ENCODE measurements at places on chromosomes 2 and 18.

DNA sequence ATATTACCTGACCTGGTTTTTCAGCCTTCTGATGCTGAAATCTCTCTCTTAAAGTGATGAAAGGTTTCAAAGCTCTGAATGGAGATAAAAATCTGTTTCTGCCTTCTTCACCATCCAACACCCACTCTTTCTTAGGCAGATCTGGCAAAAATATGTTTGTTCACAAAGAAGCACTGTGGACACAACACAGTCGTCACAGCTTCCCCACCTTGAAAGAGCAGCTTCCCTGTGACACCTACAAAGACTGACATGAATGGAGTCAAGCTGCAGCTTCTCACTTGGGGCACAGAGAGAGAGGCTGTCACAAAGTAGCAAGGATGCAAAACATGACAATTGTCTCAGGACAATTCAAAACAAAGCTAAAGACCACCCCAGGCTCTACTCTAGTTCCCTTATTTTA lies 86.5 kb downstream of the ICOS start:
- DNase-seq: no peak

DNA sequence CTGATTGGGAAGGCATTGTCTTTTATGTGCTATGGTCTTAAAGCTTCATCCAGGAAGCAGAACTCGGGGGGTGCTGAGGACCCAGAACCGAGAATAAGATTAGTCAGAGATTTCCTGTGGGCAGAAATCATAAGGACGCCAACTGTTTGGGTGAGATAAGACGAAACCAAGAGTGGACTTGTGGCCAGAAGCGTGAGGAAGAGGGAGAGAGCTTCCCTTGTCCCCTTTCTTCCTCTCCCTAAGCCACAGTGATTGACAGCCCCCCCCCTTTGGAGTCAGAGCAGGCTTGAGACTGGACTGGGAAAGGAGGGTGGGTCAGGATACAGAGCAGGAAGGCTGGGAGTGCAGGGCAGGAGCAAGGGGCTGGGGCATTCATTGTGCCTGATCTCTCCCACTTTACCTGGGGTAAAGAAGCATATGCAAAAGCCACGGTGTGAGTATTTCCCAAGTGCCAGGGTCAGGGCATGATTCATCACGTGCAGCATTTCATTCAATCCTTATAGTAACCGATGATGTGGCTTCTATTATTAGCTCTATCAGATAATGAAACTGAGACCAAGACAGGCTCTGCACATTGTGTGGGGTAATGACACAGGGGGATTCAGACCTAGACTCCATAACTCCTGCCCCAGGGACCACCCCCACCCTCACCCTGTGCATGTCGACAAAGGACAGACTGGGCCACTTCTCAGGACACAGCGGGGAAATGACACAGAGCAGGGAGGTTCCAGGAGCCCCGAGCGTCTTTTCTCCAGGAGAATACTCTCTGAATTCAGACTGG lies 3.0 kb upstream of the IL1RN start:
- DNase-seq: no peak

- peak; percentile 99 for DNase-seq
These were observed at the start of gene NOL4 for GRCh38 chr18:34224423-34225217. NOL4 (minus strand) TSS chr18:34224913; CDS start chr18:34223253, 1,660 bp downstream.

GRCh38 chr2:216242365-216242764 lies 129.9 kb downstream of the MARCHF4 start:
- peak; percentile 52 for DNase-seq

DNA sequence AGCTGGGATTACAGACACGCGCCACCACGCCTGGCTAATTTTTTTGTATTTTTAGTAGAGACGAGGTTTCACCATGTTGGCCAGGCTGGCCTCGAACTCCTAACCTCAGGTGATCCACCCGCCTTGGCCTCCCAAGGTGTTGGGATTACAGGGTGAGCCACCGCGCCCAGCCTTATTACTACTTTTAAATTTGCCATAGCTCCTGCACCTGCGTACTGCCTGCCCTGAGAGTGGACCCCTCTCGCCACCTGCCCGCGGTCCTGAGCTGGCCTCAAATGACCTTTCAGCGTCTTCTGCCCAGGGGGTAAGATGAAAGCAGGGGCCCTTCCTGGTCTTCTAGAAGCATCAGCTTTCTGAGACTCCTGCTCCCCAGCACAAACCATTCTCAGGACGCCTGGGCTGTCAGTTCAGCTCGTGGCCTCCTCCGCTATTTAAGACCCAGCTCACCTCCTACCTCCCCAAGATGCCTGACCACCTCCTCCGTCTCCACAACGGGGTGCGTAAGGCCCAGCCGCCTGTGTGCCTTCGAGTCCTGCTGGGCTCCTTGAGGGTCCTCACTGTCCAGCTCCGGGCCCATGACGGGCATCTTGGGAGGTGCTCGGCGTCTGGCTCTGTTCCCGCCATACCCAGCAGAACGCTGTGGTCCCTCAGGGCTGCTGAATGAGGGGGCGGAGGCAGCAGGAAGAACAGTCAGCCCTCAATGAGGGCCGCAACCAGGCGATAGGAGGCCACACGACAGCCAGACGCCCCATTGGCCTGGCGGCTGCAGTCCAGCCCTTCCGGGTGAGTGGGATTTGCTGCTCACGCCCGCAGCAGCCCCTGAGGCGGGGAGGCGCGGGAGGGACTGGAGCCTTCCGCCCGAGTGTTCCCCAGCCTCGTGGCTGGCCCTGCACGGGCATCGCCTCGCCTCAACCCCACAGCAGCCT lies 266.6 kb downstream of the TFCP2L1 start:
- peak; percentile 66 for DNase-seq

GRCh38 chr2:60676706-60677330 lies 79.2 kb upstream of the PAPOLG start:
- no peak for DNase-seq

DNA sequence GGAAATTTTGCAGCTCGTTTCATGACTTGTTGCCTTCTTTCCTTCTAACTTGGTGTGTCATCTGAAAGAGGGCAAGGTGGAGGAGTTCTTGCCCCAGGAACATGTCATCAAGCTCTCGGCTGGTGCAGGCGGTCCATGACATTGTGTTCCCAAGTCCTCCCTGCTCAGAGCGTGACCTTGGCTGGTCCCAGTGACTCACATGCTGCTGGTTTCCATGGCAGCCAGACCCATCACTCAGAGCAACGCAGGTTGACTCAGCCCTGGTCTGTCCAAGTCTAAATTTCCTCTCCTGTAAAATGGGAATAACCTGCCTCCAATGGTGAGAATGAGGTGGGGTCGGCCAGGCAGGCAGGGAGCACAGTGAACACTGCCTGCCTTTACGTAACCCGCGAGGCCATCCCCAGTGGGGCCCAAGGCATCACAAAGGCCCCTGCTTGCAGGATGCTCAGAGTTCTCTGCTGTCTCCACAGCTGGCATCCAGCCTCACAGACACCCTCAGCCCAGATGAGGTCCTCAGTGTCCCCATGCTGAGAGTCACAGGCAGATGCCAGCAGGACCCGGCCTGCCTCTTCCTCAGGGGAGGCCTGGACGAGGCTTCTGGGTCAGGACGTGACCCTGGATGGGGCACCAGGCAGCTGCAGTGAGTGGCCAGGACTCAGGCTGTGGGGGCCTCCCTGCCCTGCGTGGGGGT lies 143.7 kb downstream of the TPO start:
- no peak for DNase-seq

GRCh38 chr18:44896846-44897245 lies 216.2 kb downstream of the SETBP1 start:
- DNase-seq: no peak

DNA sequence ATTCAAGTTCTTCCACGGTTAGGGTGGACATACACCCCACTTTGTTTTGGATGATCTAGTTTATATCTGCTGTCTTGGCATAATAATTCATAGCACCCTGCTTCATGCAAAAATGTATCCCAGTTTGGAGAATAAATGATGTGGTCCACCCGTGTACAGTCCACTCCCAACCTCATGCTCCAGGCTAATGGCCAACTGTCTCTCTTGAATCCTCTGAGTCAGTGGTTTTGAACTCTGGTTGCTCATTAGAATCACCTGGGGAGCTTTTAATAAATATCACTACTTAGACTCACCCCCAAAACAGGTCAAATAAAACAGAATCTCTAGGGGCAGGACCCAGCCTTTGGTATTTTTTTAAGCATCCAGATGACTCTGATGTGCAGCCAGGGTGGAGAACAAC lies 78.5 kb downstream of the SDC1 start:
- DNase-seq: no peak

DNA sequence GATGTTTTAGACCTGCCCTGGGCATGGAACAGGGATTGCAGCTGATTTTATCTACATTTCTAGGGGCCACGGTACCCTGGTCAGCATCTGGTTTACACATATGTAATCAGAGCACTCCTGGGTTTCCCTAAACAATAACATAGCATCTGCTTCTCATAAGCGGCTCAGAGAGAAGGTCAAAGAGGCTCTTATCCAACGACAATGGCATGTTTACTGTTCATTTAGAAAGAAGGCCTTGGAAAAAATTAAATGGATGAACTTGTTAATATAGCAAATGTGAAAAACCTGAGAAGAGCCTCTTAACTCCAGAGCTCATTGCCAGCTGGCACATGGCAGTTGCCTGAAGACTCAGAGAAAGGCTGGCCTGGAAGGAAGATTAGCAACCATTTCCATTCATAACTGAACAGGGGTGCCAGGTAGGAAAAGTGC lies 202.8 kb upstream of the THUMPD2 start:
- DNase-seq: no peak

DNA sequence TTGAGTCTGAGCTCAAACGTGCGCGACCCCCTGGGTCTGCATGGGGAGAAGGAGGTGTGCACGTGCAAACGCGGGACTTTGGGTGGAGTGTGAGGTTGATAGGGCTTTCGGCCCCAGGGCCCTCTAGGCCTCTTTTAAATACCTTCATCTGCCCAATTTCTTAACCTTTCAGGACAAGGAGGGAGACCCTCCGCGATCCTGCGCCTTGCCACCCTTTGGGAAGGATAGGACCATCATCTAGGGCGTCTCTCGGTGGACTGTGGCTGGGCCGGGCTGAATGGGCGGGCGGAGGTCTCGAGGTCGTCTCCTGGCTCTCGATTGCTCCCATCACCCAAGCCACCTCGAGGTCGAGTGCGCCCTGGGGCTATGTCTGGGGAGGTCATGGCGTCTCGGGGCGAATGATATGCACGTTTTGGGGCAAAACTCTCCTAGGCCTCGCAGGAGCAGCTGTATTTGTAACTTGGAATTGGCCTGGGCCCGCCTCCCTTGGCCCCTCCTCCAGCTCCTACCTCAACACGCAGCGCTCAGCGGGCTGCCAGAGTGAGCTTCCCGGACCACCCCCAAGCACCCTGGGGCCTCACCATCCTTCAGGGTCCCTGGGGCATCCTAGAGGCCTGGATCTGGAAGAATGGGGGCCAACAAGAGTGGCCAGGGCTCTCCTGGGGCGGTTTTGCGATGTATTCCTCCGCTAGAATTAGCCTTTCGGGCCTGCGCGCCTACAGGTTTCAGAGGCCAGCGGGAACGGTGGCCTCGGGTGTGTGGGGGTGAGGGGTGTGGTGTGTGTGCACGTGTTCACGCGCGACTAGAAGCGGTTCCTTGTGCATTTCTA lies 8.7 kb upstream of the SIX3 start:
- DNase-seq: peak; percentile 58

DNA sequence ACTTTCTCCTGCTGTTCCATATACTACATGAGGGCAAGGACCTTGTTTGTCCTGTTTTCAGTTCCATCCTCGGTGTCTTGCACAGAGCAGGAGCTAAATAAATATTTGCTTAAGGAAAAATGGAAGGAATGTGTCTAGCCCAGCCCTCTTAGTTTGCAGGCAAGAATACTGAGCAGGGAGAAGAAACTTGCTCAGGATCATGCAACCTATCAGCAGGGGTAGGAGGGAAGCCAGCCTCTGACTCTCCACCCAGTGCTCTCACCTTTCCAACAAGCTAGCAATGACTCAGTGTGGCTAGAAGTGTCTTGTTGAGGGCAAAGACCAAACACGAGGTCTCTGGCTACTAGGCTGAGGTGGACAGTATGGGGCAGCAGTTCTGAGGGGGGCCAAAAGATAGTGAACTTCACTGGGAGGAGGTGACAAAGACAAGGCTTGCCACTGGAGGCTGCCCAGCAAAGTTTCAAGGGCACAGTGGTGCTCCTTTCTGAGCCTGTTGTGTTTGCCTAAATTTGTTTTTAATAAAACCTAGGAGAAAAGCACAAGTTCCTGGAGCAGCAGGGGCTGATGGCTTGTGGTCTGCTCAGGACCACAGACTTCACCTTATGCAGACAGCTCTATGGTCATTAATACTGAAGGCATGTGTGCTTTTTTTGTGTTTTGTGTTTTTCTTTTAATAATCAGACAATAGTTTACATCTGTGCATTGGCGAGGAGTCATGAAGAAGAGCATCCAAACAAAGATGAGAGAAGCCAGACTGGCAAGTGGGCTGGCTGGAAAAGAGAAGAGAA lies 49.1 kb upstream of the CTAGE1 start:
- no peak for DNase-seq

GRCh38 chr2:46534589-46534988 lies 55.2 kb downstream of the TMEM247 start:
- DNase-seq: no peak

DNA sequence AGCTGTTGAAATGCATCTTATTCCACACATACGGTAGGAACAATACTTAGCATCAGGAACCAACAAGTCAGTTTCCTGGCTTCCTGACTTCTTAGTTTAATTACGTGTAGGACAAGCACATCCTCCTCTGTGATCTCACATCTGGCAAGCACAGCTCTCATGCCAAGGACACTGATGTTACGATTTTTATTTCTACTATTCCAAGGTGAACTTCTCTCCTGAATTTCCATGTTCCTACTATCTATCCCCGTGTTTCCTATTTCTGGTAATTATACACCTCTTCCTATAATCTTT lies 374.0 kb downstream of the NCKAP5 start:
- DNase-seq: no peak

DNA sequence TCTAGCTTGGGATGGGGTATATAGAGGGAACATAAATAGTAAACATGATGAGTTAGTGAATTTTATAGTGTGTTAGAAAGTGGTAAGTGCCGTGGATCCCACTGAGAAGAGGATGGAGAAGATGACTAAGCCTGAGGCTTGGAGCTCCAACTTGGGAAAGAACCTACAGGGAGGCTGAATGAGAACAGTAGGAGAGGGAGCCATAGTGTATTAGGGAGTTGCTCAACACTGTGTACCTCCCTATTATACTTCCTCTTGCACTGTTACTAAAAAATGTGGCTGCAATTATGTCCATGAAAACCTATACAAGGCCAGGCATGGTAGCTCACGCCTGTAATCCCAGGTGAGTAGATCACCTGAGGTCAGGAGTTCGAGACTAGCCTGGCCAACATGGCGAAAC lies 2.9 kb upstream of the SLC19A3 start:
- no peak for DNase-seq

DNA sequence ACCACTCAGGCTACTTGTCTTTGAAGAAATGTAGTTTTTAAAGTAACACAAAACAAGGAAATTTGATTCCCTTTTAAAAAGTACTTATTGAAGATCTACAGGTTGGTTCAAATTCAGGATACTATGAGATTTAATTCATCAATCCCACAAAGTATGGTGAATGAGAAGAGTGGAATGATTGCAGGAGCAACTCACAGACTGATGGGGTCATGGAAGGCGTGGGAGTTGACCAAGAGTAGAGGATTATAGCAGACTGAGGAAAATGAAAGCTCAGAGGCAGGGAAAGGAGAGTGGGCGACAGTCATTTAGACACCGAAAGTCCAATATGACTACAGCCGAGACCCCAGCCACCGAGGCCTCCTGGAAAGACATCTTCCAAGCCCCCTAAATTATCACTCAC lies 12.5 kb upstream of the DAPL1 start:
- DNase-seq: no peak

GRCh38 chr2:104944495-104944894 lies 90.6 kb downstream of the POU3F3 start:
- DNase-seq: peak; percentile 63

GRCh38 chr2:205337274-205337673 lies 345.0 kb upstream of the NRP2 start:
- DNase-seq: no peak
